ENCODE measurements at places on chromosomes 12 and 14.

DNA sequence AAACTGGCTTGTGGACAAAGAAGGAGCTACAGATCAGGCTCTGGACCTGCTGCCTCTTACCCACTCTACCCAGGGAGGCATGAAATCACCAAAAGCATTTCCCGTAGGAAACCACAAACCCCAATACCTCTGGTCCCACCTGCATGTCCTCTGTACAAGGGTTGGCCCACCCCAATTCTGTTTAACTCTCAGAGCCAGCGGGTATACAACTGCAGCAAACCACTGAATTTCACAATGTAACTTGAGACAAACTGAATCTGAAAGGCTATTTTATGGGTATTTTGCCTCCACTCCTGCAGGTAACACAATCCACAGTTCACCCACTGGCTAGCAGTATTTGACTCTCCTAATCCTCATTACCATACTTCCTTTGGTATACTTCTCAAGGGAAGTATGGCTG is 16.5 kb downstream of the SIX1 start:
- no peak for DNase-seq

DNA sequence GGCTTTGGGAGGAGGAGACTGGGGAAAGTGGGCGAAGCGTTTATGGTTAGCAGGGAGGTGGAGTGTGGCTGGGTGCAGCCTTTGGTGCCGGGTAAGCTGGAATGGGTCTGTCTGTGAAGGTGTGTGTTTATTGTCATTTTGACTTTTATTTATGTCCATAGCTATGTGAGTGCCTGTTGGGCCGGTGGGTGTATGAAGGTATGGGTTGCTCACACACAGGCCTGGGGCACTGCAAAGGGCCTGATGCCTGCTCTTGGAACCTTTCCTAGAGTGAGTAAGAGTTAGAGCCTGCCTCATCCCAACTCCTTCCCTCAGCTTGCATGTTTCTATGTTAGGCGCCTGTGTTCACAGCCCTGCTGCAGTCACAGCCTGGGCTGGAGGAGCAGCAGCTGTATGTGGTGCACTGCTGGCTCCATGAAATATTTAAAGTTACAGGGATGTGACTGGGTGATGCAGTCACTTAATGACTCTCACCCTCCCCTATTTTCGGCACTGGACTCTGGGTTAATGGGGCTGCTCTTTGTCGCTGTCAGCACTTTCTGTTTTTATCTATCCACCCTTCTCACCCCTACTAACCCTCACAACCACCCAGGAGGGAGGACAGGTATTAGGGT is 2.6 kb upstream of the PPP1R1A start:
- DNase-seq: peak; percentile 9

DNA sequence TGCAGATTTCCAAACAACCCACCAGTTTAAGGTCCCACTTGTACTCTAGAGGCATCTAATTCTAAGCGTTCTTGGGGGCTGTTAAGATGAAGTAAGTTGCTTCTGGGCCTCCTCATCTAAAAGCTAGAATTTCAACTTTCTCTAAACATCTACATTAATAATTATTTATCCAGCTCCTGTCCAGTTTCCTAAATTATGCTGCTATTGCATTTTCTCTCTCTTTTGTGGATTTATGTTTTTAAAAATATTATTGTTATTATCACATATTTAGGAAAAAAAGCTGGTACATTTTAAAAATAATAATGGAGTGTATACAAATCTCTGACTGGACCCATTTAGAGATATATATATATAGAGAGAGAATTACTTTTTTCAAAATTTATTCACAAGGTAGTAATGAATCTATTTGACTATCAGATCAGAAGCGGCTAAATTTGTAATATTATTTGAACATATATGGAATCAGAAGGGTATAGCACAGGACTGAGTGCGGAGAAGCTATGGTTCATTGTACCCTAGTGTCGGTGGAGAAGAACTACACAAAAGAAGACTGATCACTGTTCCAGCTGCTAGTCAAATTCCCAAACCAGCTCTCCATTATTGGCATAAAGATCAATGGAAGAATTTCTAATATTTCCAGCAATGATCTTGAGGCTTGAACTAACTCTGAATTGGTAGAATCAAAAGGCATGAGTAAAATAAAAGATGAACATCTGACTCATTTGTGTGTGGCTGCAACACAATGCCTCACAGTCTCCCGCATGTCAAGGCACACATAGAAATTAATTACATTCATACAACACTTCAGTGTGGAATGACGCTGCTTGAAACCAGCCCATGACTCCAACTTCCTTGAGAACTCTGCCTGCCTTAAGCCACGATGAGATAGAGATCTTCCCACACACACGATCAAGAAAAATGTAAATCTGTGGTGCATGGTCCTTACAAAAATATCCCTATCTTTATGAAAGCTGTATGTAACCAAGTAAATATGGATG is 433.4 kb upstream of the OR4E1 start:
- DNase-seq: no peak

DNA sequence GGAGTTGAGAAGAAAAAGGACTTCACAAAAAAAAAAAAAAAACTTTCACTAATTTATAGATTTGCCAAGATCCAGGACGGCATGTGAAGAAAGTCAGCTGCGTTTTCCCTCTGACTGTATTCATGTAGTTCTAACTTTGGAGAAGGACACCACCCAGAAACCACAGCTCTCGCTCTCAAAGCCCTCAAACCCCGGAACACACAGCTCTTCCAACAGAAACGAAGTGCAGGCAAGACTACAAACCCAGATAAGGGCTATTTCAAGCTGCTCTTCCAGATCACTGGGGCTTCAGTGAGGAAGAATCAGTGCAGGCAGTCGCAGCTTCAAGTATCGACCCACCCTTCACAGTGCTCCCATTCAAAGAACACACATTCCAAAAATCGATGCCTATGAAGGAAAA is 13.2 kb downstream of the KCNH5 start:
- peak; percentile 4 for DNase-seq

- DNase-seq: no peak
Observed at GRCh38 chr12:108306506-108306905, 32.6 kb downstream of the CMKLR1 start.

DNA sequence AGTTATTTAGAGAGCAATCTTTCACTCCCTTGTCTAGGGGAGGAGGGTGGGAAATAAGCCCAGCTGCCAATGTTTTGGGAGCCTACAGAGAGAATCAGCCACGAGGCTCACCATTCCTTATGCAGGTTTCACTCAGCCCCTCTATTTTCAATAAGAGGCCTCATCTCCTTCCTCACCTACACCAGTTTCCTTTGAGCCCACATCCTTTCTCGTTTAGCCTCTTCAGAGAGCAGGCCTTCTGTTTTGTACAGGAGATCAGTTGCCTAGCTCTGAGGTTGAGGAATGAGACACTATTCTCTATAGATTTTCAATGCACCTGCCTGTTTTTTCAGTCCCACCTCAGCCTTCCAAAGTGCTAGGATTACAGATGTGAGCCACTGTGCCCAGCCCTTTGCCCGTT is 17.9 kb downstream of the SNAPC1 start:
- DNase-seq: no peak

GRCh38 chr12:88934163-88934747 is 354.0 kb upstream of the KITLG start:
- peak; percentile 24 for DNase-seq

DNA sequence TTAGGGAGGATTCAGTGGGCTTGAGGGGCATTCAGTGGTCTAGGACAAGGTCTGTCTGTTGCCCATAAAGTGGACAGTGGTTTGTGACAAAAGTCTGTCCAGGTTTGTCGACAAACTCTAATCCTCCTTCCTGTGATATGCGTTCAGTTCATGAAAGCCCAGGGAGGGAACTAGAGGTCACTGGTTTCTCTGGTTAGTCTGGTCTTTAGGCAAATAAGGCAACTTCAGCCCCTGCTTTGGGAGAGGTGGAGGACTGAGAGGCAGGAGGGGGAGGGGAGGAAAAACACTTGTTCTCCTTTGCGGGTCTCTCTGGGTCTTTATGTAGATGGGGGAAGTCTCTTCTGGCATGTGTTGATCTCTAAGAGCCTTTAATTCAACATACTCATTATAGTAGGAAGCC is 235.1 kb upstream of the PWP1 start:
- DNase-seq: no peak

GRCh38 chr12:92452763-92453162 is 250.0 kb upstream of the PLEKHG7 start:
- DNase-seq: no peak

DNA sequence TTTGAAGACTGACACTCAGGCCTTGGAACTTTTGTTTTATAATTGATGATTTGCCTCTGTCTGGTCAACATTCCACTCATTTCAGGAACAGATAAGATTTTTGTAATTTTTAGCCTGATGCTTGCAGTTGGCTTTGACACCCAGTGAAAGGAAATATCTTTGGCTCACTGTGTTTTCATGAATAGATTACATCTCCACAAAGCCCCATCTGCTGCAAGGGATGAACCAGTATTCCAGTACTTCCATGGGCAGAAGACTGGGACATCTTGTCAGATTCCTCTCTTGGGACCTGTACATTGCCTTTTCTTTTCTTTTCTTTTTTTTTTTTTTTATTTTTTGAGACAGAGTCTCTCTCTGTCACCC is 28.4 kb downstream of the GSG1 start:
- DNase-seq: peak; percentile 58

- DNase-seq: no peak
Observed at GRCh38 chr14:44300916-44301315, 206.2 kb downstream of the FSCB start.

GRCh38 chr12:118274066-118274465 is 98.6 kb downstream of the TAOK3 start:
- DNase-seq: no peak

GRCh38 chr12:65648461-65648860 is 175.8 kb upstream of the HMGA2 start:
- no peak for DNase-seq

DNA sequence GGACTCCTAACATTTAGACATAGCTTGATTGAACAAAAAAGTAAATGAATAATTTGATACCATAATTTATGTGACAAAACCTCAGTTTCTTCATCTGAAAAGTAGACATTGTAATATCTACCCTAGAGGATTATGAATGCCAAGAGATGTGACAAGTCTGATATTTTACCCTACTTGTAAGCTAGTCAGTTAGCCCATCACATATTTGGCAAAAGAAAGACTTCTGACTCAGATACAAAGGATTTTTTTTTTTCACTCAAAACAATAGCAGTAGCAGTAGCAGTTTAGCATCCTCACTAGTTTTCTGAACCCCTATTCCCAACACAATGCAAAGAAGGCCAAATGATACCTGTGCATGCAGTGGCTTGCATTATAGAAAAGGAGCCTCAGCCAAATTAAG is 377.3 kb upstream of the E2F7 start:
- DNase-seq: peak; percentile 39

GRCh38 chr14:63544591-63545299 is 1.6 kb upstream of the PPP2R5E start:
- no peak for DNase-seq

- peak; percentile 75 for DNase-seq
Observed at GRCh38 chr12:124764451-124764850, 99.2 kb downstream of the SCARB1 start.

DNA sequence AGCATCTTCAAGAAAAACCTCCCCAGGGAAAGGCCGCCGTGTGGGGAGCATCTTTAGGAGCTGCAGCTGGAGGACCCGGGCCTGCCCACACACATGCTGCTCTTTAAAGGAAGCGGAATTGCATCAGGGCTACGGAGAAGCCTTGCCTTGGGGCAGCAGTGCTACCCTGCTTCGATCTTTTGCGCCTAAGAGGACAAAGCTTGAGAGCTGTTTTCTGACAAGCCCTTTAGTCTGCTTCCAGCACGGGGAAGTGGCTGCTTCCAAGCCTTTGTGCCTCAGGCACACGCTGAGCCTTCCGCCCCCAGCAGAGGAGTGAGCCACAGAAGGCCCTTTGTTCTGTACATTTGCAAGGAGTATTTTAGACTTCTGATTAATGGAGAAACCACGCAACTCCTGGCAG is 31.5 kb downstream of the COA8 start:
- DNase-seq: peak; percentile 67

GRCh38 chr12:58725400-58726105 is 194.8 kb downstream of the LRIG3 start:
- peak; percentile 22 for DNase-seq

DNA sequence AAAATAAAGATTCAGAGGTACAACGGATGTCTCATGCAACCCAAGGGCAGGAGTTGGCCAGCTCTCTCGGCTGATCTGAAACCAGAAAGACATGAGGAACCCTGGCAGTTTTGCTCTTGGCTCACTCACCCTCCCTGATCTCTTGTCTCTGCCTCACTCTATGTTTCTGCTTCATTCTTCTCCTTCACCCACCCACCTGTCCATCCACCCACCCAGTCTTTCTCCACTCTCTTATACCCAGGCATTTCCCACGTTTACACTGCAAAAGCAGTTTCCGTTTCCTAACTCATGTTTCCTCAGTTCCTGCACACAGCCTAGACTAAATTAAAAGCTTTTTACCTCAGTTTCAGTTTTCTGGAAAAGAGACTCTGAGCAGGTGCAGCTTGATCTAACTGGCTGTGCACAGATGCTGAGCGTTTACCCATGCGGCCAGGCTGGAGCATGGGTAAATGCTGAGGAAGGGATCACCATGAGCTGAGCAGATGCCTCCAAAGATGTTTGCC is 157.6 kb downstream of the PRKCH start:
- no peak for DNase-seq

- DNase-seq: no peak
Observed at GRCh38 chr12:102171951-102172350, 25.7 kb downstream of the PMCH start.

- no peak for DNase-seq
Observed at GRCh38 chr14:32336702-32337101, 7.6 kb downstream of the AKAP6 start.

DNA sequence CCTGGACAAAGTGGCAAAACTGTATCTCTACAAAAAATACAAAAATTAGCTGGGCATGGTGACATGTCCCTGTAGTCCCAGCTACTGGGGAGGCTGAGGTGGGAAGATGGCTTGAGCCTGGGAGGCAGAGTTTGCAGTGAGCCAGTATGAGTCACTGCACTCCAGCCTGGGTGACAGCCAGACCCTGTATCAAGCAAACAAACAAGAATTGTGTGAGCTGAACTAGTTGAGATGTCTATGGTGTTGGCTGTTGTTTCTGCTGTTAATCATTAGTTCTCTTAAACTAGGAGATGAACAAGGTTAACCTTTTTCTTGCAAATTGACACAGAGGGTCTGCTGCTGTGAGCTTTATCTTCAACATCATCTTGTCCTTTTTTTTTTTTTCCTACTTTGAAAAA is 23.6 kb downstream of the RASSF3 start:
- peak; percentile 47 for DNase-seq

- DNase-seq: peak; percentile 73
Observed at GRCh38 chr14:68487805-68488590, 304.9 kb downstream of the ZFP36L1 start.

DNA sequence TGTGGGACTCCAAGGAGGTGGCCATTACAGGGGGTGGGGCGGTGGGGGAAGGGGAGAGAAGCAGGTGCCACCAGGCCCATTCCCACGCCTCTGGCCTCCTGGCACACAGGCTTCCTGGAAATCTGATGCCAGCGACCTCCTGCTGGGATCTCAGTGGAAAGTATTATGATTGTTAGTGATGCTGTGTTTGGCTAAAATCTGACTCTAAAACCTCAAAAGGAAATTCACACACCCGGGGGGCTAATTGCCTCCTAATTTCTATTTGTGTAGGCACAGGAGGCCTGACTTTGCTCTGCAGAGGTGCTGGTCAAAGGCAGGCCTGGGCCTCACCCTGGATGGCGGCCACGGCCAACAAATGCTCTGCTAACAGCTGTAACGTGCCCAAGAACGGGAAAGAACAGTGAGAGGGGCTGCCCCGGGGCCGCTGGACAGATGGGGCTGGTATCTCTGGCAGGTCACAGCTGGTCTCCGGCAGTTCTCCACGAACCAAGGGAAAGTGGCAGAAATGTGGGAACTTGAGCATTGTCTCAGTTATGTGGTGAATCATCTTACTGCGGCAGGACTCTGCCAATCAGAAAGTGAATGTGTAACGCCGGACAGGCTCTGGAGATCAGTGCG is 14.3 kb downstream of the FAM181A start:
- peak; percentile 29 for DNase-seq

Measured in fibroblast of skin of abdomen (primary cell).